ENCODE measurements at places on chromosomes 4 and X.

DNA sequence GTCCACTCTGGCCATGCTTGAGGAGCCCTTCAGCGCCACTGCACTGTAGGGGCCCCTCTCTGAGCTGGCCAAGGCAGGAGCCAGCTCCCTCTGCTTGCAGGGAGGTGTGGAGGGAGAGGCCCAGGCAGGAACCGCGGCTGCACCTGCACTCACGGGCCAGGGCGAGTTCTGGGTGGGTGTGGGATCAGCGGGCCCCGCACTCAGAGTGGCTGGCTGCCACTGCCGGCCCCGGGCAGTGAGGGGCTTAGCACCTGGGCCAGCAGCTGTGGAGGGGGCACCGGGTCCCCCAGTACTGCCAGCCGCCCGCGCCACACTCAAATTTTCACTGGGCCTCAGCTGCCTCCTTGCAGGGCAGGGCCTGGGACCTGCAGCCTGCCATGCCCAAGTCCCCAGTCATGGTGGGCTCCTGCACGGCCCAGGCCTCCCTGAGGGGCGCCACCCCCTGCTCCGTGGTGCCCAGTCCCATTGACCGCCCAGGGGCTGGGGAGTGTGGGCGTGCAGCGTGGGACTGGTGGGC is 347.2 kb upstream of the SPOCK3 start:
- no peak for DNase-seq

DNA sequence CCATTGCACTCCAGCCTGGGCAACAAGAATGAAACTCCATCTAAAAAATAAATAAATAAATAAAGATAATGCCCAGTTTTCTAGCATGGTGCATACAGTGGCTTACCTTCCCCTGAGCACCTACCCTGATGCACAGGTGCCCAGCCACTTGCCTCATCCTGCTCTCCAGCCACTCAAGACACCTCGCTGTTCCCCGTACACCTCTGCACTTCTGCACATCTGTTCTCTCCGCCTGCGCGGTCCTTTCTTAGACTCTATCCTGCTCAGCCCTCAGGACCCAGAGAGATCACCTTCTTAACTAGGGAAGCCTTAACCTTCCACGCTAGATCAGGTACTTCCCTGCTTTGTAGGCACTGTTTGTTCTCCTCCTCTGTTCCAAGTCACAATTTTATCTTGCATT is 2.9 kb downstream of the EVC start:
- DNase-seq = no peak

DNA sequence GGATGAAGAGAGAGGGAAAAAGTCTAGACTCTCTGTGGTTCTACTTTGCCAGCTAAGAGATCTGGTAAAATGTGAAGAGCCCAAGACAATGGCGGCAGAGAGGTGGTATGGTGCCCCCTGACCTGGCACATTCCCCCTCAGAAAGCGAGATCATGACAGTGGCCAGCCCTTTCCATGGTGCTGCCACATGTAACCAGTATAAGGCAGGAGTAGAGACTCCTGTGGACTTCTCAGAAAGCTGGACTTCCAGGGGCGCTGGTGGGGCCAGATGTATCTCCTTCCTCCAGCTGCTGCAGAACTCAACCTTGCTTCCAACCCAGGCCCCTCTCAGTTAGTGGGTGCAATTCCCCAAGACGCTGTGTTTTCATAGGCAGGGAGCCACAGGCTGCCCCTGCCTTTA is 9.6 kb downstream of the CTAG1A start:
- no peak for DNase-seq

DNA sequence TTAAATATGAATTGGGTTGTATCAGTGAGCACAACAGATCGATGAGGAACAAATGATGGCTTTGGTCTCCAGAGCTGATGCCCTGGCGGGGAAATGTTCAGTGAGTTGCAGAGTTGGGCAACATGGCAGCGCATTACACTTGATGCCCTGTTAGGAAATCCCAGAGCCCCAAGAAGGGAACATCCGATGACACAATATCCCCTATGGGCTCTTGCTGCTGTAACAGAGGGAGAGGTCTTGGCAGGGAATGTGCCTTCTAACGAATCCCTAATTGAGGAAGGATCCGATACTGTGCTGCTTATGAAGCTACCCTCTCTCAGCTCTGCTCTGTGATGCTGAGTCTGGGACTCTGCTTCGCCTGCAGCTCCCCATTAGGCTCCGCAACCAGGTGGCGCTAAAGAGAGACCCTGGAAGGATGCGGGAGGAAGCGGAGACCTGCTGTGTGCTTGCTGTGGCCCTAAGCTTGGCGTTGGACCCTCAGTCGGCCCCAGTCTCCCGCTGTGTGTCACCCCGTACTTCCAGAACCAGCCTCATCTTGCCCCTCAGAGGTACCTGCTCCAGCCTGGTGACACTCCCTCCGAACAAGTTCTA is 38.9 kb downstream of the PDHA1 start:
- DNase-seq = no peak

GRCh38 chr4:128787509-128788311 is 21.8 kb upstream of the JADE1 start:
- no peak for DNase-seq

GRCh38 chr4:37430718-37431416 is 186.3 kb downstream of the NWD2 start:
- no peak for DNase-seq

- no peak for DNase-seq
These were observed 392.3 kb upstream of the GALNT7 start for GRCh38 chr4:172776203-172776861.
